ENCODE measurements at places on chromosomes 16 and 17.

DNA sequence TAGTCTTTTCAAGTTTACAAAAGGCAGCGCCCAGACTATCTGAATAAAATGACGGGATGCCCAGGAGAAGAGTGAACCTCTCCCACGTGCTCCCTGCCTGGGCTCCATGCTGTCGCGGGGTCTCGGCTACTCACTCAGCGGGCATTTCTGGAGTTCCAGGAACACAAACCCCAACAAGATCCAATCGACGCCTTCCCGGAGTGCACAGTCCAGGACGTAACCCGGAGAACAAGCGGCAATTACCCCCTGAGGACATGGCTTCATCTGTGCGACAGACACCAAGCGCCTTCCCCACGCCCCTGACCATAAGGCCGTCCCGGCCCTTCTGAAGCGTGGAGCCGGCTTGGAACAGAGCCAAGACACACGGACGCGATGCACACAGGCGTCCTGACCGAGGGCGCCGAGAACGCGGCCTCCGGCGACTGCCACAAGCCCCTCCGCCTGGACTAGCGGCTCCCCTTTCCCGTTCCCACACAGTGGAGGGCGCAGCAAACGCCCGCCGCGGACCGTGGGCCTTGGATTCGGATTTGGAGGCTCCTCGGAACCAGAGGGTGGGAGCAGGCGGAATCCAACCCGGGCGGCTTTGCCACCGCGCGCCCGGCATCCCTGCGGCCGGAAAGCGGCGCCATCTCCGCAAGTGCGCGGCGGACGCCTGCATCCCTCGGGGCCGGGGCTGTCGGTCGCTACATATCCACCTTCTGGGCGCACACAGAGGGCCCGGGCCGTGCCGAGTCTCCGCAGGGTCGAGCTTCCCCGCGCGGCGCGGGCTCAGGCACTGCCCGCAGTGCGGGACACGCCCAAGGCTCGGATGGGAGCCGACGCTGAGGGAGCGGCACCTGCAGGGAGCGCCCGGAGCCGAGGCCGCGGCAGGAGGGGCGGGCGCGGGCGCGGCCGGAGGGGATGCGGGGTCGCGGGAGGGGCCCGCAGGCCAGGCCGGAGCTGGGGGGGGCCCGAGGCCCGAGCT lies 725 bp downstream of the ABCA3 start:
- no peak for DNase-seq

DNA sequence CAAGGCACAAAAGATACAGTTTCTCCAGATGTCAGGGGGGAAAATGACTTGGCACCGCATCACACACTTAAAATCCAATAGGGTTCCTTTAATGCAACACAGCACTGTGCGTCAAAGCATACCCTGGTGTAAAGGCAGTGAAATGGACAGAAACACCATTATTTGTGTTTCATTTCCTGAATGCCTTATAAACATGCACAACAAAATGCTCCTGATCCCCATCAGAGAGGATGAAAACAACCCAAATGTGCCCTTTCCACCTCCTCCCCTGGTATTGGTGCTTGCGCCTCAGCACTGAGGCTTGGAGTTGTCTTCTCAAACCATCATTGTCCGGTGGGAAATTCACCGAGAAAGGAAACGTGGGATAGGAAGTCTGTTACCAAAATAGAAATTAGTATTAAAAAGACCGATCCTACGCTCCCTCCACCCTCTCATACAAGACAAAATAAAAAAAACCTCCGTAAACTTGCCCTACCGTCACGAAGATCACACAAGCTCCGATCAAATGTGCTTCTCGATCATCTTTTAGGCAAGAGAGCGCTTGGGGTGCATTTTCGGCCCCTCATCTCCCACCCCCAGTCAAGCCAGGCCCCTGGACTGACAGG lies 722 bp downstream of the CDC27 start:
- DNase-seq, result no peak

- DNase-seq, result no peak
These were observed 7.5 kb upstream of the HSD3B7 start for GRCh38 chr16:30977502-30977901.

- no peak for DNase-seq
These were observed 7.4 kb upstream of the PSMC5 start for GRCh38 chr17:63819585-63820537.

DNA sequence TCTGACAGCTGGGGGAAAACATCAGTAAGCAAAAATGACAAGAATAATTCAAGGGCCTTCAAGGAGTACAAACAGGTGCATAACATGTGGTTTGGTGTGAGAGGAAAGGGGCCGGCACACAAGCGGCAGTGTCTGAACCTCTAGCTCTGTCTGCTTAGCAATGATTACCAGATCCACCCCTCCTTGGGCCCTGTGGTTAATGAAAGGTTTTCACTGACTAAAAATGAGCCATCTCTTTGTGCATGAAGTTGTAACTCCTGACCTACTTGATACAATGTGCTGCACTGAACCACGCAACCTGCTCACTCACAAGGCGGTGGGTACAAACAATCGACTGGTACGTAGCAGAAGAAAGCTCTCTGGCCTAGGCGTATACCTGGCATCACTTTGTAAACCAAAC lies 15.1 kb downstream of the FAM117A start:
- no peak for DNase-seq

- DNase-seq, result no peak
These were observed 13.7 kb downstream of the SMARCE1 start for GRCh38 chr17:40633871-40634270.

GRCh38 chr17:66459811-66460270 lies 157.4 kb downstream of the PRKCA start:
- peak; percentile 5 for DNase-seq

DNA sequence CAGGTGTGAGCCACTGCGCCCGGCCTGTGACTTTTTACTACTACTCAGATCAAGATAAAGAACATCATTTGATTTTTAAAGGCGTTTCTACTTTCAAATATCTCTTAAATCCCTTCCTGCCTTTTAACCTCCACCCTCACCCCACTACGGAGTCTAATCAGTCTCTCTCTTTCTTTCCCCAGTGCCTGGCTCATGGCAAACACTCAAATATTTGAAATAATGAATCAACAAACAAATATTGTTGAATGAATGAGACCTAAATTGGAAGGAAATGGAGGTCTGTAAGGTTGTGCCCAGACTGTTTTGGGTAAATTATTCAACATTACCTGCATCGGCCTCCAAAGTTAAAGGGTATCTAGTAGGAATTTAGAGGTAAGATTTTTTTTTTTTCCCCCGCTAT lies 14.7 kb downstream of the COPZ2 start:
- no peak for DNase-seq

DNA sequence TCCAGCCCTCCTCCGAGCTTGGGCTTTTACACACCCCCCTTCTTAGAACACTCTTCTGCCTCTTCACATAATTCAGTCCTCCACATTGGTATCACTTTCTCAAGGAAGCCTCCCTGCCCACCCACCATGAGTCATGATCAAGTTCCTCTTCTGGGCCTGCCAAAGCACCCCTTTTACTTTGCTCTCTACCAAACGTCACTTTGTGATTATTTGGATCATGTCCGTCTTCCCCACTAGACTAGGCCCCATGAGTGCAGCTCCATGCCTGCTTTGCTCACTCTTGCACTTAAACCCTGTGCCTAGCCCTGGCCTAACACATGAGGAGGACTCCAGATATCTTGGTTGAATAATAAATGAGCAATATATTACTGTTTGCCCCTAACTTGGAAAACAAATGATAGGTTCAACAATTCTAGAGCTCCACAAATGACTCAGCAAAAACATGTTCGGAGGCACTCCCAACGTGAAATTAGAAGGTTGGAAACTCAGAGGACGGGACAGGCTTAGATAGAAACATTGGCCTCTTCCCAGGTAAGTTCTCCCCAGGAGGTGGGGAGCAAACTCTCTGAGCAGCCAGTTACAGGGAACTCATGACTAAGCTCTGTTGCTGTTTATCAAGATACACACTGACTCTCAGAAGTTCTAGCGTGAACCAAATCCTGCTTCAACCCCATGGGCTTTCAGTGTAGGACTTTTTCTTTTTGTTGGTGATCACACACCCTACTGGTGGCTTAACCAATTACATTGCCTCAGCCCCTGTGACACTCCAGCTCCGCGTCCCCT lies 28.3 kb downstream of the G6PC1 start:
- peak; percentile 19 for DNase-seq

DNA sequence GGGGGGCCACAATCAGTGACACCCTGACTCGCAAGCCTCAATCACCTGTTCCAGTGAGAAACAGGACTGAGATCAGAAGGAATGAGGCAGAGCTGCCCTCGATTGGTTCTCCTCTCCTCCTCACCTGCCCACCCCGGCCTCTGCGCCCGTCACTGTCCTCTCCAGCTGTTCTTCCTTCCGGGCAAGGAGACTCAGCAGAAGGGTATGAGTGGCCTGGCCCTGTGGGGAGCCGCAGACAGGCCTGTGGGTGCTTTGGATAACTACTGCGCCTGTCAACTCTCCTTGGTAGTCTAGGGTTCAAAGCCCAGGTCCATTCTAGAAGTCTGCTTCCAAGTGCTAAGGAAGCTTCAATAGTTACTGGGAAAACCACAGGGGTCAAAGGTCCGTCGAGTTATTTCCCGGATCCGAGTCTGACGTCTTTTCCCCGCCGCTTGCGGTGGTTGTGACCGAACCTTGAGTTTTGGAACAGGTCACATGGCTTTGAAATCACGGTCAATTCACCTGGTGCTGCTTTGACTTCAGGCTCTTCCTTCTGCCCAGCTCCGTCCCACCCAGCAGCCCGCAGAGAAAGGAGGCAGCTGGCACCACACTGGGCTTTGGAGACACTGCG lies 8.3 kb downstream of the CARD14 start:
- no peak for DNase-seq

DNA sequence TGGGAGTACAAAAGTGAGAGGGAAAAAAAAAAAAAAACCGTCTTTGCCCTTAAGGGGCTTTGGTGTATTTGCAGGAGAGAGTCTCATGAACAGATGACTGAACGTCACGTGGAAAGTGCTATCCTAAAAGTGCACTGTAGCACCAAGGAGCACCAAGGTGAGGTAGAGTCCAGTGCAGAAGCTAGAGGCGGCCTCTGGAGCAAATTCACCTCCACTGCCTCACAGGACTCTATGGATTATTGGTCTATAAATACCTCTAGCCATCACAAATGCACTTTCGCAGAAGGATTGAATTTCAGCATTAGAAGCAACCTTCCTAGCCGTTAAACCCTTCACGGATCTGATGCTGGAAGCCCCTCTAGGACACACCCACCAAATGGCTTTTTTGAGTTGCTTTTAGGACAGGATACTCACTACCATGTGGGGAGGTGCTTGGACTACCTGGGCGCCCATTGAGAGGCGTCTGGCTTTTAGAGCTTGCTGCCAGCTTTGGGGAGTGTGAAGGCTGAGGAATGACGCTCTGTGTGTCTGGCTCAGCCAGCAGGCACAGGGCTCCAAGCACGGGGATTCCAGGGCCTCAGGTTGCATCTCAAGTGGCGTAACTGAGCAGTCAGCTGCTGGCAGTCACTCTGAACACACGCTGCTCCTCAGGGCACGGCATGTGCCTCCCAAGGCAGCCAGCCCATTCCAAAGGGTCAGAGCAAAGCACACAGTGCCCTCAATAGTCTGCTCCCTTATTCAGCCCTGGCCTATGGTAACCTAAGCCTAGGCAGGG lies 52.7 kb downstream of the CDRT4 start:
- no peak for DNase-seq

GRCh38 chr16:85460252-85461021 lies 152.7 kb upstream of the GSE1 start:
- no peak for DNase-seq

DNA sequence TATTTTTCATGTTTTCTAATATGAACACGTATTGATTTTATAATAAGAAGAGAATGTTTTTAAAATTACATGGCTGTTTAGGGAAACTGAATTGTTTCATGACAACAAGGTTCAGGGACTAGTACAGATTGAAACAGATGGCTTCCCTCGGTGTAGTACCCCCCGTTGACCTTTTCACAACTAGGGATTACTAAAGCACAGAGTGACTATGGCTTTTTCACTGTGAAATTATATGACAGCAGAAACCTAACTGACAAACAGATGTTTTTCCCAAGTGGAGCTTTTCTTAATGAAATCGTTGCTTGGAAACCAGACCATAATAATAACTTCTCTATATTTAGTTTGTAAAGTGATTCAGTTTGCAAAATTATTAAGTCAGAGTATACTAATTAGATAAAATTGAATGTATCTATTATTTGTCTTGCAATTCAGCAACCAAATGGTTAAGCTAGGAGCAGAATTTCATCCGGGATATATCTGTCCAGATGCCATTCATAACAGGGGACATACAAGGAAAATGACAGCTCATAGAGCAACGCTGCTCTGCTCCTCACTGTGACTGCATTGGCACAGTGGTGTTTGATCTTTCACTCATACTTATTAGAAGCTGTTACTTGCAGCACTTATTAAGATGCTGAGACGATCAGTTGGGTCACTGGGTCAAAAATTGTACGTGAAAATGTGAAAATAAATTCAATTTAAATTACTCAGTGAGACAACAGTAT lies 111.7 kb downstream of the TANGO6 start:
- no peak for DNase-seq

- DNase-seq, result no peak
These were observed 81.5 kb downstream of the TUBD1 start for GRCh38 chr17:59811209-59811608.

Data from GOT3 (cell line).